Right atrium auricular region (tissue), 2 donors: ENCODE measurements at places on chromosomes 16 and 17. TPM values are rescaled to one million over a fixed set of nuclear protein-coding genes. Genes with fewer than 3 reads are reported as not detected.

DNA sequence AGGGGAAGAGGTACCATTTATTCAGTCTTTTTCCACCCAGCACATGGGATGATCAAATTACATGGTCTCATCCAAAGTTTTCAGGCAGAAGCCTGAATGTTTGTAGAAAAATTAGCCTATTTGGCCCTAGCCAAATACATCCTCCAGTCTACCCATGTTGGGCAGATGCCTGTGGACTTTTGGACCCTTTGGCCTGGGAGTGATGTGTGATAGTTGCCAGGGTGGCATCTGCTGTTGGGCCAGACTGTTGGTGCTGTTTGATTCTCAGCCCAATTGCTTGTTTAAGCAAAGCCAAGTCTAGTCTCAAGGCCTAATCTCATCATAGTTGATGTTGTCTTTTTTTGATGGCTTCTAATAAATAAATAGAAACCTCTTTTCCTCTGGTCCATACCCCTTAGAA is 419.0 kb downstream of the CDH13 start:
- H3K27me3 ChIP-seq: no peaks in the 10 kb centered on the region
- no peaks in the 10 kb centered on the region for H3K36me3 ChIP-seq
- no peak overlapping the region for H3K4me3 ChIP-seq

Gene NCBP3
- 21.4 TPM for total RNA-seq

GRCh38 chr16:57127037-57127763 is 34.8 kb downstream of the CPNE2 start:
- no peaks in the 10 kb centered on the region for H3K27me3 ChIP-seq
- no peaks in the 10 kb centered on the region for H3K36me3 ChIP-seq
- no peak for DNase-seq
- H3K27ac ChIP-seq: no peak overlapping the region

DNA sequence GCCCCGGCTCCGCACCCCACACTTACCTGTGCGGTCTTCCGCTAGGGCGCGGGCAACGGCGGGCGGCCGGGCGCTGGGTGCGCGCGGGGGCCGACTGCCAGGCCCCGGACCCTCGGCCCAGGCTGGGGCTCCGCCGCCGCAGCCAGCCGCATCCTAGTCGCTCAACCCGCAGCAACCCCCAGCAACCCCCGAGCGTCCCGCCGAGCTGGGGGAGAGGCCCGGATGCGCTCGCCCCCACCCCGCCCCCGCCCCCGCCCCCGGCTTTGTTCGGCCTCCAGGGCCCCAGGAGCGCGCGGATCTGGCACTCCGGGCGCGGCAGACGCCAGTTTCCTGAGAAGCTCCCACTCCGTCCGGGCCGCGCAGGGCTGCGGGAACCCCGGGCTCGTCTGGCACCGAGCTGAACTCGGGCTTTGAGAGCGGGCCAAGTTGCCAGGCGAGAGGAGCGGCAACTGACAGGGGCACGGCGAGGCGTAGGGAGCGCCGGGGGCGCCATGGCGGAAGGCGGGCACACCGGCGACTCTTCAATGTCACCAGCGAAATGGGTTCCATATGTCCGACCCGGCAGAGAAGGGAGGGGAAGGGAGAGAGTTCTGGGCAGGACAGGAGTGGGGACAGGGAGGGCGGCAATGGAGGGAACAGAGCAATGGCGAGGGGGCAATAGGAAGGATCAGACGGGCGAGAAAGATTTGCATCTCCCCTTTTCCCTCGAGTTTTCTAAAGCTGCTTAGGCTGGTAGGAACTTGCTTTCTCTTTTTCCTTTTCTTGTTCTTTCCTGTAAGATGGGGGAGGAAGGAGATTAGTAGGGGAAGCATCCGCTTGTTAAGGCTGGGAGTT is 13.7 kb downstream of the HOXB4 start:
- H3K27me3 ChIP-seq: no peaks in the 10 kb centered on the region
- no peaks in the 10 kb centered on the region for H3K4me1 ChIP-seq
- peak overlapping the region; percentile 65 for H3K27ac ChIP-seq
- no peaks in the 10 kb centered on the region for H3K36me3 ChIP-seq

DNA sequence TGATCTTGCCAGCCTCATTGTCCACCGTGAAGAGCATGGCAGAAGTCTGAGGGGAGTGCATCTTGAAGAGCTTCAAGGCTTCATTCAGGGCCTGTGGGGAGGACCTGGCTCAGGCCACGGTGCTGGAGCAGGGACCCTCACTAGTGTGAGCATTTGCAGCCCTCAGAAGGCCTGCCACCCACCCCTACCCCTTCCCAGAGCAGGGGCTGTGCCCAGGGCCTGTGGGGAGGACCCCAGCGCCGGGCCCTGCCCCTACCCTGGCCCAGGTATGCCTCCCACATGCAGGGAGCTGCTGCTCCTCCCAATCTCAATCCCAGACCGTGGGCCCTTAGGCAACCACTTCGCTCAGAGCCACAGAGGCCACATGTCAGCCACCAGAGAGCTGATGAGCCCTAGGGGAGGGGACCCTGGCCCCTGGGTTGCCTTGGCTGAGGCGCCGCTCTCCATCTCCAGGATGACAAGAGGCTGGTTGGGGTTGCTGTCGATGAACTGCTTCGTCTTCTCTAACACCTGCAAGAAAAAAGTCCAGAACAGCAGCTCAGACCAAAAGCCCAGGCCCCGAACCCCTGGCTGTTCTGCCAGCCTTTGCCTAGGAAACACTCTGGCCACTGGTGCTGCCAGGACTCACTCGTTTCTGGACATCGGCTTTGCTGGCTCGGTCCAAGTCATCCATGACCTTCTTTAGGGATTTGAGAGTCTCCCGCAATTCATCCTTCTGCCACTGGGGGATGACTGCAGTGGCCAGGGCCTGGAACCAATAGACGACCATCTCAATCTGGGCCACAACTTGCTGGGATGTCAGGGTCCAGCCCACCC is 1.8 kb upstream of the EXOSC6 start:
- H3K27me3 ChIP-seq: no peaks in the 10 kb centered on the region
- no peak overlapping the region for H3K4me3 ChIP-seq
- DNase-seq: peak; percentile 54
- H3K4me1 ChIP-seq: no peaks in the 10 kb centered on the region
